ENCODE measurements at places on chromosomes 1 and 21.

DNA sequence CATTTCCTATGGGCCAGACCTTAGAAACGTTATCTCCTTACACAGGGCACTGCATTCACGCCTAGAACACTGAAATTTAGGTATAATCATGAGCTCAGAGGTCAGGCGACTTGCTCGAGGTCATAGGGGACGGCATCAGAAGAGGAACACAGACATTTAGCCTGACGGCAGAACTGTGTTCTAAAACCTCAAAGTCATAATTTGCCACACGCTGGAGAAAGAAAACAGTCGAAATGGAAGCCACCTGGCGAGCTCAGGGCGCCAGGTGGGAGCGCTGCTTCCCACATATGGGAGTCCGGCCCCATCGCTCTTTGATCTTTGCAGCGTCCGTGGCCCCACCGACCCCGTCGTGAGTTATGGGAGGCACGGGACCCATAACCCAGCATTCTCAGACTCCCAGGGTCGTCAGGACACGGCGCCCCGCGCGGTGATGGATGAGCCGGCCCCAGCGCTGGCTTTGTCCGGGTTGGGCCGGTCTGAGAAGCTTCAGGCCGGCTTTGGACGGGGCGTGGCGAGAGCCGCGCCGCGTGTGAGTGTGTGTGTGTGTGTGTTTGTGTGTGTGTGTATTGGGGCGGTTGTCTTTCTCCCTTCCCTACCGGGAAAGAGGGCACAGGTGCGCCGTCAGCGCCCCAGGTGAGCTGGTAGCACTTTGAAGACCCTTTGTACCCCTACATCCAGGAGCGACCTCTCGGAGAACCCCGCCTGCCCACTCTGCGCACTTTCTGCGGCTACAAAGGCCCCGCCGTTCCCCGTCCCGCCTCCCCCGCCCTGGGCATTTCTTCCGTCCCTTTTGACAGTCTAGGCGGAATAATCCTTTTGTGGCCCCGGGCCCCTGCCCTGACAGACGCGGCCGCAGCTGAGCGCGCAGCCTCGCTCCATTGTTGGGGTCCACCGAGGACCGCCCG, 861 bp upstream of the DRAXIN start:
- DNase-seq, result no peak

- no peak for DNase-seq
These were observed 98.5 kb downstream of the ASH1L start for GRCh38 chr1:155463865-155464650.

- DNase-seq, result no peak
These were observed 40.3 kb downstream of the RGS5 start for GRCh38 chr1:163162381-163162914.

DNA sequence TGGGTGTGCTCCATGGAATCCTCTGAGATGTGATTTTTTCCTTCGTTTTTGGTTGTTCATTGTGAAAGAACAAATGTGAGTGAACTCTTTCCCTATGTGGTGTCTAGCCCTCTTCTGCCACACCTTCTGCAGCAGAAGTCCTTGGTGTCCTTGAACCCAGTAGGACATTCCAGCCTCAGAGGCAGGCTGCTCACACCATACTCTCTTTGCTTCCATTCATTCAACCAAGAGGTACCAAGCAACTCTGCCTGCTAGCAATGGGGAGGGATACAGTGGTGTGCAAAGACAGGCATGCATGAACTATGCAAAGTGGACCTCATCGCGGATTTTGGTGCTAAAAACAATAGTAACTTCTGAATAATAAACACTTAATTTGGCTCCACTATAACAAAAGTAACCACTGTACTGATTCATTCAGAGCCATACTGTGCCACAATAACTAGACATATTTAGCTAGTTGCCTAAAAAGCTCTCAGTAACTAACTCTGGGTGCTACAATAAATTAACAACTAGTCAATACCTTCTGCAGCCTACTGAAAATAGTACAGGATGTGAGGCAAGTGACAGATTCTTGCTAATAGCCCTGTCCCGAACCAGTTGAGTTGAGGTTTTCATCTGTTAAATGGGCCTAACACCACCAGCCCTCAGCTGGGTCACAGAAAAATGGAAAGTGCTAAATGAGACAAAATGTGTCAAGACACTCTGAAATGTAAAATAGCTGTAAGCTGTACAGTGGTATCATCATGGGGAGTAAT, 155.4 kb downstream of the SLC45A1 start:
- no peak for DNase-seq

DNA sequence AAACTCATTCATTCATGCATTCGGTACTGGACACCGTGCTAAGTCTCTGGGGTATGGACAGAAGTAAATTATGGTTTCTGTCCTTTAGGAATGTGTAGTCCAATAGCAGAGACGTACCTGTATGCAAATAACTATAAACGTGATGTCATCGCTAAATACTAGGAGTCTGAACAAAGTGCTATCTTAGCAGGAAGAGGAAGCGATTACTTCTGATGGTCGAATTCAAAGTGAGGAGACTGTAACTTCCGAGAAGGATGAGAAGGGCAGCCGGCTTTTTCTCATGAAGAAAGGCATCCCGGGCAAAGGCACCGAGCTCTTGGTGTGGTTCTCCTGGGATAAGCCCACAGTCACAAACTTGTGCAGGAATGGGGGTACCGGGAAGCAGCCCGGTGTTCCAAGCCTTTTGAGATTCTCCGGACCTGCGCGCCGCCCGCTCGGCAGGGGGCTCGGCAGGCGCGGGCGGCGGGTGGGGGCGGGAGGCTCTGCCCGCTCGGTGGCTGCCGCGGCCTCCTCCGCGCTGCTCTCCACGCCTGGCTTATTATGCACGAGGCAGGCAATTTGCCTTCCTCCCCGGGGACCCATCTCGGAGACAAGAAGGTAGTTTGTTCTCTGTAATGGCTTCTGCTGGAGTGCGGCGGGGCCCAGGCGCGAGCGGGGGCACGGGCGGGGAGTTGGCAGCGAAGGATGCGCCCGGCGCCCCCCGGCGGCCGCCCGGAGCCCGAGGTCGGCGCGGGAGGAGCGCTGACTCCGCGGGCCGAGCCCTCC, 67.5 kb upstream of the CD1D start:
- DNase-seq, result peak; percentile 82

GRCh38 chr1:111699268-111699667, 39.9 kb downstream of the INKA2 start:
- DNase-seq, result peak; percentile 36

GRCh38 chr1:202210385-202210784, 16.8 kb downstream of the LGR6 start:
- no peak for DNase-seq

DNA sequence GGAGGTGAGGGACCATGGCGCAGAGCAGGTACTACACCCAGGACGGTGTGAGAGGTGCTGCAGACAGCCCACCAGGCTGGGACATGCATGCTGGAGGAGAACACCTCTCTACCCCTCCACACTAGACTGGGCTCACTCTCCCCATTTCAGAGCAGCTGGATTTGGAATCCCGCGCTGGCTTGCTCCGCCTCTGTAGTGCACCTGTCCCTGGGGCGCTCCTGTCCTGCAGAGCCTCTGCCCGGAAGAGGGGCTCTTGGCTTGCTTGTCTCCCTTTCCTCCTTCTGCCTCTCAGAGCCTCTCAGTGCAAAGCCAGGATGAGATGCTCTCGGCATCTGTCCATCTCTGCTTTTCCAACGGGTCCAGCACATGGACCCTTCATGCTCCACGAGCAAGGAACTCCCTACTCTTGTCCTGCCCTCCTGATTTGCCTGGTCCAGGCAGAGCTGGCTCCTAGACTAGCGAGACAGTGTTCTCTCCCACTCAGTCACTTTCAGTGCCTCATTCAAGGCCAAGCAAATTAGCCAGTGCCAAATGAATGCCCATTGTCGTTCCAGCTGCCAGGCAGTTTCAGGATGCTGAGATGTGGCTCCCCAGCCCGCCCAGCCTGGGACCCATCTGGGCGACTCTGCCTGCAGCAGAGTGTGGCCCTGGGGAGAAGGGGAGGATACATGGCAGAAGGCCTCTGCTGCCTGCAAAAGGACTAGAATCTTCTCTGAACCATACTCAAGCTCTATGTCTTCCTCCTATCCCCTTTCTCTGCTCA, 33.7 kb downstream of the CDCA8 start:
- no peak for DNase-seq

DNA sequence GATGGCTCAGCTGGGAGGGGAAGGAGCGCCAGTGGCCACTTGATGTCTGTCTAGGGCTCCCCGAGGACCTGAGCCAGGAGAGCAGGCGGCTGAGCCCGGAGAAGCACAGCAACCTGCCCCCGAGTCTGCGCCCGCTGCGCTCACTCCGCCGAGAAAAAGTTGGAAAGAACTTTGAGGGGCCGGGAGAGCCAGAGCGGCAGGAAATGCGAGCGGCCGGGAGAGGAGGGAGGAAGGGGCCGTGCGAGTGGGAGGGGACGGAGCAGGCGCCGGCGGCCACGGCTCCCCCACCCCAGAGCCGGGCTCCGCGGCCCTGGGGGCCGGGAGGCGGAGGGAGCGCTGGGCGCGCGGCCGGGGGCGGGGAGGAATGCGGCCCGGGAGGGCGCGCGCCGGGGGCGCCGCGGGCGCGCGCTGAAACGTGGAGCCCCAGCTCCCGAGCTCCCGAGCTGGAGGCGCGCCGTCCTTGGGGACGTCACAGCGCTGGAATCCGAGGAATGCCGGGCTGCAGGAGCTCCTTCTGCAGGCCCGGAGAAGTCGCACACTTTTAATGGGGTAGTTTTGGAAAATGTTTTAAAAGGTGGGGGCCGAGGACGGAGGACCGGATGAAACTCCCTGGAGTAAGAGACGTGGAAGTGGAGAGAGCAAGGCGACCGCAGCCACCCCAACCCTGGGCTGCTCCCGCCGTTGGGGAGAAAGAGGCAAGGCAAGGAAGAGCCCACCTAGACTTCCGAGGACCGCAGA, at the start of gene PTPN14:
Gene PTPN14 (minus strand): TSS at position 167 of the 738 bp plus-strand sequence. CDS start 86,799 bp downstream, outside the sequence.
- DNase-seq, result no peak

Measured in B cell (primary cell).